ENCODE measurements at places on chromosomes 7 and 10.
A peak's percentile ranks its signal among the peaks of the same experiment; 100 is the strongest.

DNA sequence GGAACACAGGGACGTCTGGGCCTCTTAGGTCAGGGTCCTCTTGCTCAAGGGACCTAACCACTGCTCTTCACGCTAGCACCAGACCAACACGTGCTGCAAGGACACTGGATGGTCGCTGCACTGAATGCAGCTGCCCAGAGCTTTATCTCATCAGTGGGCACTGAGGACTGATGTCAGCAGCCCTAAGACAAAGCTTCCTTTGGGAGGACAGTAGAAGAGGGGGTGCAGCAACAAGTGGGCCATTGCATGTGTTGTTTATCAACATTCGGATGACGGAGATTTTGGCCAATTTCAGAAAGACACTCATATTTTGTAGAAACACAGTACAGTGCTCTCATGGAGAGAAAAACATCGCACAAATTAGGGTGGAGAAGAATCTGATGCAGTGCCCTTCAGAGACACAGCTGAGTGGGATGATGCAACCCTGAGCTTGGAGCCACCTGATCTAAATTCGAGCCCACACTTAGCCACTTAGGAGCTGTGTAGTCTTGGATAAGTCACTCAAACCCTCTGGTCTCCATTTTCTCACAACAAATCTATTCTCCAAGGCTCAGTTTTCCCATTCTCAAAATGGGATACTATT is 1.7 kb downstream of the OPALIN start:
- no peak for DNase-seq

GRCh38 chr7:1466524-1467271 is 7.4 kb upstream of the MICALL2 start:
- DNase-seq: no peak

DNA sequence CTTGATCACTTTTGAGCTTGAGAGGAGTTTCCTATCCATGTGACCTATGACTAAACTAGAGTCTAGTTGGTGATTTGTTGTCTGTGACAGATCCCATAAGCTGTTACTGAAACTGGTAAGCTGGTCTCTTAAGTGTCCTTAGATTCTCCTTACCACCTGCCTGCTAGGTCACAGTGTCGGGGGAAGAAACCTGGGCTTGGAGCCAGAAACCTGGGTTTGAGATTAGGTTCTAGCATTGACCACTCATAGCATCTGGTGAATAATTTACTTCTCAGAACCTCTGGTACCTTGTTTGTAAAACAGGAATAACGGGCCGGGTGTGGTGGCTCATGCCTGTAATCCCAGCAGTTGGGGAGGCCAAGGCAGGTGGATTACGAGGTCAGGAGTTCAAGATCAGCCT is 21.8 kb upstream of the ITPRID1 start:
- no peak for DNase-seq

- no peak for DNase-seq
Observed at GRCh38 chr7:96495751-96496216, 173.9 kb upstream of the SLC25A13 start.

GRCh38 chr10:4212111-4212630 is 427.2 kb upstream of the KLF6 start:
- no peak for DNase-seq

DNA sequence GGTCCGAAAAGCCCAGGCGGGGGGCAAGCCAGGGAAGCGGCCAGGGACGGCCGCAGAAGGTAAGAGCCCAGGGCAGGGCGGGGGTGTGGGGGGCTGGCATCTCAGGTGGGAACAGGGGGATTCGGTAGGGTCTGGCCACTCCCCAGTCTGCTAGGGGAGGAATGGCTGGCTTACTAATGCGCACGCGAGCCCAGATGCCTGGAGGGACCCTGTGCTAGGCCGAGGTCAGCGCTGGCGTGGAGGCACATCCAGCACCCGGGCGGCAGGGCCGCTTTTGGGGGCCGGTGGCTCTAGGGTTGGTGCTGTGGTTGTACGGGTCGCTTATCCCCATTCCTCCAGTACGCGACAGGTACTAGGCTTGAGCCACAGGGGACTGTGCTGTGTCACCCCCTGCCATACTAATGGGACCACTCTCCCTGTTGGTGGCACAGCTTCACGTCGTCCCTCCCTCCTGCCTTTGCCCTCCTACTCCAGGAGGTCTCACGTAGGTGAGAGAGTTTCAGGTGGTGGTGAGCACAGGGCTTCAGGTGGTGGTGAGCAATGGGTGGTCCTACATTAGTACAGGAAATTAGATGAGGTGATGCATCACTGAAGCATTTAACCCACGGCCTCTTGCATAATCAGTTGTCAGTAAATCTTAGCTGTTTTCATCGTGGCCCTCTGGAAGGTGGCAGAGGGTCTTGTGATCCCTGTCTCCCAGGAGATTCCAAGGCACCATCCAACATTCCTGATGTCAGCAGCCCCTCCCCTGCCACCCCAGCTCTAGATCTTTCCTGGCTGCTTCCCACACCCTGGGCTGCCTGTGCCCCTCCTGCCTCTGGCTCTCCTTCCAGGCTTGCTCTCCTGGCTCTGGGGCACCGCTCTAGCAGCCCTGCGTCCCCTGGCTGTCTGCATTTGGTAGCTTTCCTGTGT is 971 bp downstream of the AEBP1 start:
- DNase-seq: peak; percentile 62

- DNase-seq: no peak
Observed at GRCh38 chr10:119061352-119061751, 19.3 kb downstream of the EIF3A start.

DNA sequence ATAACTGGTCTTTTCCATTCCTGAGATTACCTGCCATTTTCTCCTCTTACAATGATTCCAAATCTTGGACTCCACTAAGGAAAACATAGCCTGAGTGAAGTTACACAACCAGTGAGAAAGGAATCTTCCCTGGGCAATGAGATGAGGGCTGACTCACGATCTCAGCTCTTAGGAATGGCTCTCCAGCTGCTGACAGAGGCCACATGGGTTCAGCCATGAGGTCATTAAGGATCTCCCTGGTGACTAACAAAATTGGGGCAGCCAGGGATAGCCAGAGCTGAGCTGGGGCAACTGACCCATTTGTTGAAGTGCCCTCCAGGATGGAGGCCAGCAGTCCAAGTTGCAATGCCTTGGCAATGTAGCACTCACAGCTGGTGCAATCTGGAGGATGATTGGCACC is 78.7 kb upstream of the MKLN1 start:
- DNase-seq: peak; percentile 90

DNA sequence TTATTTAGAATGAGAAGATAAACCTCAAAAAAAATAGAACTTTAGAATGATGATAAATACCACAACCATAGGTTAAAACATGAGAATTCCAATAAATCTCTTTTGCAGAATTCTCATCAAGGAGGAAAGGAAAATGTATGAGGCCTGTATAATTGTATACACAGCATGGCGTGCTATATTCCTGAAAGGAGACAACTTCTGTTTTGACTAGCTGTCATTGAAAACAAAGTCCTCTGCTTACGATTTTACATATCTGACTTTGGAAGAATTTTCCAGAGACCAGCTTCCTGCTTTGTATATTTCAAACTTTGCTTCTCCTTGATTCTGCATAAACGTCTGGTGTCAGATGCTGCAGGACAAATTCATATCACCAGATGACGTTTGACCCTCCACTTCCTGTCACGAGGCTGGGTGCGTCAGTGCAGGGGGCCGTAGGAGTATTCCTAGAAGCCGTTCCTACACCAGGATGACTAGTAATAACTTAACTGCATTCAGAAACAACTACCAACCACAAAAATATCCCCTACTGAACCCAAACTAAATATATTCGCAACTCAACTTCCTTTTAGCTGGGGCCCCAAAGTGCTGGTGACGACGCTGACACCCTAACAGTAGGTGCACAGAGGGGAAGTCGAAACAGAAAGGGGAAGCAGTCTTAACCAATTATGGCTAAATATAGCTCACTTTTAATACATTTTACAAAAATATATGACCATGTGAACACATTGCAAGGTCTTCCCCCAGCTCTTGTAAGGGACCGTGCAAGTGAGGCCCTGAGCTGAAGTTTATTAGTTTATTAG is 178.6 kb upstream of the INHBA start:
- no peak for DNase-seq

Data from AG09309 (cell line).